ENCODE measurements at places on chromosomes 6 and 20.

GRCh38 chr6:4670290-4670689 lies 105.9 kb upstream of the CDYL start:
- no peak for DNase-seq

DNA sequence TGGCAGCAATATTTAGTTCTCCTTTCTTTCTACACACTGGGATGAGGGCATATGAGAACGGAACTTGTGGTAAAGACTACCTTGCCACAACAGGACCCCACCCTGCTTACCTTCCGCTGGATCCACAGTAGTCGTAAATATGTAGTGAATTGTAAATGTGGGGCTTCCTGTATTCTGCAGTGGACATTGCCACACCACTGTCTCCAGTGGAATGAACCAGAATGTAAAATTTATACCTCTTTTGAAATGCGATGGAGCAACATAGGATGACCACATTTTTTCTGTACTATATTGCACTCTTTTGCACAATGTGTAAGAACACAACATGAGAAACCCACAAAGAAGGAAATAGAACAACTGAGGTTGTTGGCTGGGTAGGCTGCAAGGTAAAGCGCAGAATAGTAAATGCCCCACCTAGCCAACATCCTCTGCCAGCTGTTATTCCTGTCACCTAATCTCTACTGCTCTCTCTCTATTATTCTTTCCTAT lies 16.1 kb upstream of the RIPOR2 start:
- no peak for DNase-seq

- no peak for DNase-seq
Observed at GRCh38 chr20:16474363-16474762, 98.9 kb downstream of the KIF16B start.

DNA sequence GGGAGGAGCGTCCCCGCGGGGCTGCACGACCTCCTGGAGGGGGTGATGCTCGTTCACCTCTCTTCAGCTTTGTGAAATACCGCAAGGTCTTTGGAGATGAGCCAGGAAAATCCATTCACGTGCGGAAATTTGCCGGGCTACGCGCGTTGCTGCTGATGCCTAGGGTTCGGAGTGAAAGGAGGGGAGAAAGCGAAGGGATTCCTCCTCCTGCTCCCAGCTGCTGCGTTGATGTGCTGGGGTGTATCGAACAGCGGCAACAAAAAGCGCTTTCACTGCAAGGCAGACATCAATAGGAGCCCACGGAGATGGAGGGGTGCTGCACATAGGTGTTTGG lies 391 bp upstream of the B3GAT2 start:
- DNase-seq, result no peak

DNA sequence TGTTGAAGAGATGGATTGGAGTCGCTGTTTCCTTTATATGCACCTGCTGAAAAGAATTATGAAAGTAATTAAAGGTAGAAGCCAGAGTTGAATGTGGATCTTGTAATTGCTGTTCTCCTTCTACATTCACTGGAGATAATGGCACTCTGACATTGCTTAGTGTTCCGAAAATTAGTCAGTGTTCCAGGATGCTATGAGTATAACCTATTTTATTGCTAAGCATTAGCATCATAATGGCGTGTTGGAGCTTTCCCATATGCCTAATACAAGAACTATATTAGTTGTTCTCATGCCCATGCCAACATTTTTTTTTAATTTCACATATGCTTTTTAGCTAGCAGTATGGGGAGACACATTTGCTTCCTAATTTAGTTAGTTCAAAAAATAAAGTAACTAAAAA lies 236.4 kb downstream of the ARHGAP18 start:
- no peak for DNase-seq

- no peak for DNase-seq
Observed at GRCh38 chr20:13718171-13718570, 66.5 kb downstream of the ESF1 start.

GRCh38 chr20:50118203-50118602 lies 5.3 kb upstream of the UBE2V1 start:
- no peak for DNase-seq

GRCh38 chr20:53044296-53044695 lies 72.1 kb downstream of the TSHZ2 start:
- DNase-seq, result no peak

DNA sequence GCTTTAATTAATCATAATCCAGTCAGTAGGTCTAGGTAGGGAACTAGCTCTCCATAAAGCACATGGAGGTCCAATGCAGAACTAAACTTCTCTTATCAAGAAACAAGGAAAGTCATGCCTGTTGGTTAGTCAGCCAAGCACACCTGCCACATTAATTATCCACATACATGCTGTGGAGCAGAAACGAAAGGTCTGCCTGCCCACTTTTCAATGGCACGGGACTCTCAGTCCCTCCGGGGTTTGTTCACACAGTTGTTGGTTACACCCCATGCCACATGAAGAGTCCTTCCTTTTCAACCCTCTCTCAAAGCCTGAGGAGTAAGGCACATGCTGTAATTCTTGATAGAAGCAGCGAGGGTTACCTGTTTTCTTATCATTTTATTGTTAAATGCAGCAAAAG lies 1096.4 kb upstream of the MAP3K7 start:
- DNase-seq, result no peak

GRCh38 chr6:132235596-132236280 lies 165.5 kb downstream of the MOXD1 start:
- no peak for DNase-seq

- no peak for DNase-seq
Observed at GRCh38 chr20:56840716-56841261, 211.7 kb downstream of the TFAP2C start.

GRCh38 chr6:107560657-107561056 lies 70.7 kb downstream of the SOBP start:
- DNase-seq, result no peak

DNA sequence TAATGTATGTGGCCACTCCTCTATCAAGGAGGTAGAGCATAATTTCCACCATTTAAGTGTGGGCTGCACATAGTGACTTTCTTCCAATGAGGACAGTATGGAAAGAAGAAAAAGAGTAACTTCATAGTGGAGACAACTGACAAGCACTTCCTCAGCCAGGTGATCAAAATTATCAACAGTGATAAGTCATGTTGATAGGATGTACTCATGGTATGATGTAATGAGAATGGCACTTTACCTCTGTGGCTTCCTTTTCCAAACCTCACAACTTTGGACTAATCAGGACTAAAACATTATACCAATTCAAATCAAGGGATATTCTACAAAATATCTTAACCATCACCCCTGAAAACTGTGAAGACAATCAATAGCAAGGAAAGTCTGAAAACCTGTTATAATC lies 302.3 kb upstream of the CITED2 start:
- DNase-seq, result no peak

DNA sequence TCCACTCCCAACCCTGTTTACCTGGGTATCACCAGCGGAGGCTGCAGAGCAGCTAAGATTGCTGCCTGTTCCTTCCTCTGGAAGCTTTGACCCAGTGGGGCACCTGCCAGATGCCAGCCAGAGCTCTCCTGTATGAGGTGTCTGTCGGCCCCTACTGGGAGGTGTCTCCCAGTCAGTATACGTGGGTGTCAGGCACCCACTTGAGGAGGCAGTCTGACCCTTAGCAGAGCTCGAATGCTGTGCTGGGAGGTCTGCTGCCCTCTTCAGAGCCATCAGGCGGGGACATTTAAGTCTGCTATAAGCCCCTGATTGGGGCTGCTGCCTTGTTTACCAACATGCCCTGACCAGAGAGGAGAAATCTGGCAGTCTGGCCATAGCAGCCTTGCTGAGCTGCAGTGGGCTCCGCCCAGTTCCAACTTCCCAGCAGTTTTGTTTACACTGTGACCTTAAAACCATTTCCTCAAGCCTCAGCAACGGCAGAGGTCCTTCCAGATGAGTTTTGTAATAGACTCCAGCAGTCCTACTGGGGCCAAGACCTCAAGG lies 2.8 kb downstream of the RAET1E start:
- no peak for DNase-seq

DNA sequence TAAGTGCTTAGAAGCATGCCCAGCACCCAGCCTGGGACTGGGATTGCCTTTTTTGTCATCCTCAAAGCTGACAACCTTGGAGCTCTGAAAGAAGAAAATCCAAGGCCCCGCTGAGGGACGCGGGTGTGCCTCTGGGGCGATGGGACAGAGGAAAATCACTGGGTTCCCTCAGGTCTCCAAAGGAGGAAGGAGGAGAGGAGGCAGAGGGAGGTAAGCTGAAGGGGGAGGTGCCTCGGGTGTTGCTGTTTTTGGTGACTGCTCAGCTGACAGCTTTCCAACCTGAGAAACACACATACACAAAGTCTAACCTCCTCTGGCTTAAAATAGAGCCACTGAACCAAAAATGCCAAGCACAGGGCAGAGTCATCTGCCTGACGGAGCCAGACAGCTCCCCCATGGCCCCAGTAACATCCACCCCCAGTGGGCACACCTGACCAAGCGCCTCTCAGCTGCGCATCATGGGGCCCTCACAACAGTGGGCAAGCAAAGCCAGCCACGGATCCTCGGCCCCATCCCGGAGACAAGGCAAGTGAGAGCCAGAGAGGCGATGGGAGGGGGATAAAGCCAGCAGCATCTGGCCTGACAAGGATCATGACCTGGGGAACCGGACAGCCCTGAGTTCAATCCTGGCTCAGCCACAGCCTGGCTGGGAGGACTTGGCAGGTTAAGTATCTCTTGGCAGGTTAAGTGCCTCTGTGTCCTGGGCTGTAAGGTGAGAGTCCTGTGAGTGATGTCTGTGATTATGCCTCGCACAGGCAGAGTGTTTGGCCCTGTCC lies 3.2 kb upstream of the KCNK15 start:
- DNase-seq, result no peak

GRCh38 chr20:48623176-48623905 lies 204.5 kb downstream of the PREX1 start:
- DNase-seq, result no peak

DNA sequence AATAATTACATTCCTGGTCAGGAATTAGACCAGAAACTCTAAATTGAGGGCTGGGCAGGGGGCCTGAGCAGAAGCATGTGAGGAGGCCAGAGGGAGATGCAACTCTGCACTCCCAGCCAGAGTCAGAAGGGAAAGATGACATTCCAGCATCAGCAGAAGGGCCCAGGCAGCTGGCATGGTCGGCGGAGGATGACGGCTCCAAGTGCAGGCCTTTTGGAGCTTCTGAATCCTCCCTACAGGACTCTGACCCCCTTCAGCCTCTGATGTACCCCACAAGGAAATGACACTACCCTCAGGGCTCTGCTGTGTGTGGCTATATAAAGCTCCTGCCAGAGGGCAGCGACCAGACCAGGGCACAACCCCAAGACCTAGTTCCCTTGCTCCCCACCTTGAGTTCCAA lies 1.9 kb downstream of the LRFN2 start:
- DNase-seq, result no peak

DNA sequence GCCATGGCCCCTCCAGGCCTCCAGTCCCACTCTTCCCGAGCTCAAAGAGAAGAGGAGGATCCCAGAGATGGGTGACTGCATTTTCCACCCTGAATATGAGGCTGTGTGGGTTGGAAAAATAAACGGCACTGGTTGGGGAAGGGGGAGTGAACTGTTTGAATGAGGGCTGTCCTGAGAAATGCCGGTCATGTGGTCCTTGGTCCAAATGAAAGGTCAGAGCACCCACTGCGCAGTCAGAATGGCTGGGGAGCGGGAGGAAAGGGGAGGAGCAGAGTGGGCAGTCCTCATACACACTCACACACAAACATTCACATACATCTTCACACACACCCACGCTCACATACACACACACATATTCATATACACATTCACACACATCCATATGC lies 83.1 kb downstream of the MRPL14 start:
- DNase-seq, result no peak

GRCh38 chr6:145887969-145888368 lies 73.4 kb upstream of the FBXO30 start:
- DNase-seq, result no peak

GRCh38 chr6:69846770-69847491 lies 19.4 kb upstream of the COL19A1 start:
- DNase-seq, result no peak

- DNase-seq, result no peak
Observed at GRCh38 chr6:130098317-130098716, 79.9 kb downstream of the L3MBTL3 start.

DNA sequence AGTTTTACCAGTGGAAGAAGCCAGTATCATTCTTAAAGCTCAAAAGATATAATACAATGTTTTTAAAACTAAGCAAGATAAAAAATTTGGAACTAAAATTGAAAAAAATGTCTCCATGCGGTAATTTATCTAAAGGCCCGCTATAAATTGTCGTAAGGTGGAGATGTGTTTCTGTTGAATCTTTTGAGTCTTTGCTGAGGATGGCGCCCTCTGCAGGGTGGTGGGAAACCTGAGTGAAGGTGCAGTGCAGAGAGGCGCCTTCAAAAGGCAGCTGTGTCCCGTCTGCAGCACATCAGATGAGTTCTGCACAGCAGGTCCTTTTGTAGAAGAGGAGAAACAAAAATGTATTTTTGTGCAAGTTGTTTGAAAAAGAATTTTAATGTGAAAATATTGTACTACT lies 29.4 kb upstream of the KIF25 start:
- no peak for DNase-seq

- no peak for DNase-seq
Observed at GRCh38 chr6:154304191-154304590, 52.4 kb downstream of the IPCEF1 start.

DNA sequence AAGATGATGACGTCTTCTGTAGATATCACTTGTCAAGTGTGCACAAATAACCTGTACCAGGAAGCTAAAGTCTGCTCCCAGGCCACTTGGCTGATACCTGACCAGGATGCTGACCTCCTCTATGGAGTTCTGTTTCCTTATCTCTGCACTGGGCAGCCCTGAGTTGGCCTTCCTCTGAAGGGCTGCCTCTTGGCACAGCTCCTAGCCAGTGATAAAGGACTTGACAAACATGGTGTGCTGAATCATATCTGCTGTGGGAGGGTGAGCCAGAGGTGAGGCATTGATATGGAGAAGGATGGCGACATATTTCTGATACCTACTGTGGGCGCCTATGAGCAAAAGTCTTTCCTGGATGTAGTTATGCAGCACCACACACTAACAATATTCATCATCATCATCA lies 32.8 kb upstream of the FOXA2 start:
- DNase-seq, result no peak

GRCh38 chr6:67880939-67881705 lies 754.0 kb upstream of the ADGRB3 start:
- DNase-seq, result no peak

- no peak for DNase-seq
Observed at GRCh38 chr20:59460352-59460751, 144.0 kb upstream of the PHACTR3 start.

DNA sequence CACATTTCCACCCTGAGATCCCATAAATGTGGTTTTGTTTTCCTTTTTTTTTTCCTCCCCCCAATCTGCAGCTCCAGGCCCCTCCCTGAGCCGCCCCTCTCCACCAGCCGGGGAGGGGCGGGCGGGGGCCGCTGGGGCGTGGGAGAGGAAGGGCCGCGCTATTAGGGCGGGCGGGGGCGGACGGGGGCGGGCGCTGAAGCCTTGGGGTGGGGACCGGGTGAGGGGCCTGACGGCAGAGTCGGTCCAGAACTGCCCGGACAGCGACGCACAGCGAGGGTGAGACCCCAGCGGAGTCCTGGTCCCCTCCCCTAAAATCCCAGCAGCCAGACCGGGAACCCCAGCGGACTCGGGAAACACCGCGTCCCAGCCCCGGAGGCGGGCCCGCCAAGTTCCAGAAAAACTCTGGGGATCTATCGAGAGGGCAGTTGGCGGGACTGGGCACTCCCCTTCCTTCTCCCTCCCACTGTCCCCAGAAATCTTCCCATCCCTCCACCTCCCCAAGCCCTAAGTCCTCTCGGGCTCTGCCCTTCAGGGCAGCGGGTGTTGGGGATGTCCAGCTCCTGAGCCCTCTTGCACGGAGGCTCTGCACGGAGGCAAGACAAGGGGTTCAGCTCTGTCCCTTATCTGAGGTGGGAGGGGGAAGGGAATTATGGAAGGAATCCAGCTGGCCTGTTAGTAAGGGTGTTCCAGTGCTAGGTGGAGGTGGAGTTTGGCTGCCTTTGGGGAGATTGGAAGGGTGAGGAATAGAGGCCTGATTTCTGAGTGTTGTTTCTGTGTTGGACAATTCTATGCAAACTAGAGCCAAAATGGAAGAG lies at the start of gene PRICKLE4:
Gene PRICKLE4, plus strand, starts transcription at position 232 of the 815 bp plus-strand sequence. CDS start 2,692 bp downstream, outside the sequence.
- no peak for DNase-seq
